WTC11 (cell line): ENCODE measurements at places on chromosomes 7 and 10. TPM values are rescaled to one million over a fixed set of nuclear protein-coding genes. Genes with fewer than 3 reads are reported as not detected.

DNA sequence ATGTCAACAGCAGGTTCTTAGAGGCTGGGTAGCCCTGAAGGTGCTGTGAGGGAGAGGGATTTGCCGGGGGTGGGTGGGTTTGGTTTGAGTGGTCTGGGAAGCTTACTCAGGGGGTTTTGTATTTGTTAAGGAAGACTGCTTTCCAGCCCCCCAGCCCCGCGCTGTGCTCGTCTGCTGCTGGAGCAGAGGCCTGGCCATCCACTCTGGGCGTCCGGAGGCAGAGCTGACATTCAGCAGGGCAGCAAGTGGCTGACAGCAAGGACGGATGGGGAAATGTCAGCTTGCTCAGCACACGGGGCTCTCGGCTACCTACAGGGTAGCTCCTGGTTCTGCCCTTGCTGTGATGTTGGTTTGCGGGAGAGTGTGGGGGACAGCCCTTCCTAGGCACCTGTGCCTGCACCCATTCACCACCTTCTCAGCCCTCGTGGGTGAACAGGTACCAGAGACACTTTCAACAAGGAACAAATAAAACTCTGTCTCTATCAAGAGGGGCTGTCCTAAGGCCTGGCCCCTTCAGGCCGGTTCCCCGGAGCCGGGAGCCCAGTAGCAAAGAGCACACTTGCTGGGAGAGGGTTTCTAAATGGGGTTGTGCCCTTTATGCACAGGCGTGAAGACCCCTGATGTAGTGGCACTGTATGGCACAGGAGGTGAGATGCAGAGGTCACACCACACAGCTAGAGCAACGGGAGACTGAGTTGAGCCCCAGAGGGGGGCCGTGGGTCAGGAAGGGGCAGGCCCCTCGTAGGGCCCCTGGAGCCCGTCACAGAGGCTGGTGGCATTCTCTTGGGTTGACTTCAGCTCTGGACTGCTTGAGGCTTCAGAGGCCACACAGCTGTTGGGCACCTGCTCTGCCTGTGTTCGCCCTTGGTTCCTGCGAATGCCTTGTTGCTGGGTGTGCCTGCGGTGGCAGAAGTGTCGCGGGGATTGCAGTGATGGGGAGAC is 72.2 kb upstream of the SHH start:
- no peak for DNase-seq

GRCh38 chr10:88911851-88912250 is 31.8 kb downstream of the STAMBPL1 start:
- DNase-seq, result no peak

DNA sequence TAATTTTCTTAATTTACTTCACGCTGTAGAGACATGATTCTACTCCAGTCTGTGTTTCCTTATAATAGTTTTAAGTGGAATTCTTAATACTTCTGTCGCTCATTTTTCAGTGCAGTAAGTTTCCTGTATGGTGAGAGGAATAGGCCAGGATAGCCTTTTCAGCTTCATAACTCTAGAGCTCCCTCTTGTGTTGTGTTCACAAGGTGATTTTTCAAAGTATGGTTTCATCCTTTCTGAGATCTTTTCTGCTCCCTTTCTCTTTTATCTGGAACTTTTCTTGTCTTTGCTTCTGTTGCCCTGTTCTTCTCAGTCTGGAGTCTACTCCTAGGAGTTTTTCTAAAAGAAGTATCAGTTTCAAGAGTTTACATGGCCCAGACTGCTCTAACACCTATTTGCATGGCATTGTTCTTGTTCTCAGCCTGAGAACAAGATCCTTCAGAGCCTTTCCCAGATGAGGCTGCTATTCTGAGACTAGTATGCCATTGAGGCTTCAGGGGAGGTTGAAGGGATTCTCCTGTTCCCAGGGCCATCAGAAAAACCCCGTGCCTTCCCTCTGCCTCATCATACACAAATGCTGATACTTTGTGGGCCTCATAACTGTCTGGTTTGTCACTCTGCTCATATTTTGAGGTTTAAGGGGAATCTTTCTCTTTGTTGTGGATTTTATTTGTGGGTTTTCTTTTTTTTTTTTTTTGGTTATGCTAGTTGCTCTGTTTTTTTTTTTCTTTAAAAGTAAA is 21.8 kb downstream of the NET1 start:
- DNase-seq, result no peak

DNA sequence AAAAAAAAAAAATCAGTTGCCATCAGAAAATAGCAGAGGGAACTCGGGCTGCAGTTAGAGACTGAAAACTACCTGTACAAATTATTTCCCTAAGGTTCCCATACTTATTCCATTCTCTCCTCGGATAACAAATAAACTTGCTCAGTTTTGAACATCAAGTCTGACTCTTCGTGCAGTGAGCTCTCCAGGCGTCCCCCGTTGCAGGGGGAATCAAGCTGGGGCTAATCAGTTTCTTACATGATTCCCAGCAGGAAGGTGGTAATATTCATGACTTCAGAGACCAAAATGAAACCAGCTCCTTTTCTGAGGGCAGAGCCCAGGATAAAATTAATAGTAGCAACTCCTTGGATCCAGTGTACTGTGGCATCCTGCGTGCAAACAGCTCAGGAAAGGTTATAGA is 135.3 kb downstream of the FRMD4A start:
- DNase-seq, result no peak

DNA sequence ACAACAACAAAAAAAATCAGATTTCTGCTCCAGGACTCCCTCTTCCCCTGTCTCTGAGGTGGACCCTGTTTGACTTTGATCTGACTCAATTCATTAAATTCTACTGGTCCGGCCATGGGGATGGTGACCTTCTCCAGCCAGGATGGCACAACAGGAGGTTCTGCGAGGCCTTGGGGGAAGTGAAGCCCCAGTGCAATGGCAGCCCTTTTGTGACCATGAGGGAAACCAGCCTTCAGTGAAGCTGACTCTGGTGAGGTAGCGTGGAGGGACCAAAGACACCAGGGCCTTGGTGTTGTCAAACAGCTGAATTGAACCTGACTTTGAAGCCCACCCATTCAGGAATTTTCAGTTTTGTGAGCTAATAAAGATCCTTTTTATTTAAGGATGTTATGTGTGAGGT is 44.5 kb downstream of the NPTX2 start:
- DNase-seq, result no peak

DNA sequence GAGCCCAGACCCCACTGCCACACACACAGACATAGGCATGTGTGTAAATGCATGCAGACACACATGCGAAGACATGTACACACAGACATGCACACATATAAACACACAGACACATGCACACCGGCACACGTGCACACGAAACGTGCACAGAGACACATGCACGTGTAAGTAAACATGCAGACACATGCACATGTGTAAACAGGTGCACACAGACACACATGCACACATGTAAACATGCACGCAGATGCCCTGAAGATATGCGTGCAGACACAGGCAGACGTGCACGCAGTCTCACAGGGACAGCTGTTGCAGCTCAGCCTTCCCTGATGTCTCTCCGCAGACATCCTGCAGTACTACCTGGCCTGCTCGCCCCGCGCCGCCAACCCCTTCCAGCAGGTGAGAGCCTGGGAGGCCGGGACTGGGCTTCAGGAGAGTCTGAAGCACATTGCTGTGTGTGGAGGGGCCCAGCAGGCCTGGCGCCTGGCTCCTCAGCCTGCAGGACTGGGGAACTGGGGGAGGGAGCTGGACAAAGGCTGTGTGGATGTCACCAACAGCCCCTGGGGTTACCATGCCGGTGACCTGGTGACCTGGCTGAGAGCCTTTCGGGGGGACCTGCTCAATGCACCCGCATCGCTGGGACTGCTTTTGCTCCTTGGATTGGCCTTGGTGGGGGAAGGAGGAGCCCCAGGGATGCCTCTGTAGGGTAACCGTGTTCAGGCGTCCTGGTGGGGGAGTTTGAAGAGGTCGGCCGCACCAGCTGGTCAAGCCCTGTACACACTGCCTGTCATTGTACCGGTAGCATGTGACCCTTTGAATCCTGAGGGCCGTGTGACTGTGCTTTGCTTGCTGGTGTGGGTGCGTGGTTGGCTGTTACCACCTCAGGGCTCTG is 20.3 kb downstream of the TTYH3 start:
- no peak for DNase-seq

DNA sequence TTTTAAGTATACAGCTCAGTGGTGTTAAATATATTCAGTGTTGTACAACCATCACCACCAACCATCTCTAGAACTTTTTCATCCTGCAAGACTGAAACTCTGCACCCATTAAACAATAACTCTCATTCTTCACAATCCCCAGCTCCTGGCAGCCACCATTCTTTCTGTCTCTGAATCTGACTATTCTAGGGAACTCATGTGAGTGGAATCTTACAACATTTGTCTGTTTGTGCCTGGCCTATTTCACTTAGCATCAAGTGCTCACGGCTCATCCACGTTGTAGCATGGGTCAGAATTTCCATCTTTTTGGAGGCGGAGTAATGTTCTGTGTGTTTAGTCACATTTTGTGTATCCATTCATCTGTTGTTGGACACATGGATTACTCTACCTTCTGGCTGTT is 40.8 kb upstream of the PFKFB3 start:
- no peak for DNase-seq

- no peak for DNase-seq
Measured at GRCh38 chr10:6053816-6054631, 8.1 kb downstream of the IL2RA start.

The ZNF467 gene
- 0.70 to 1.2 TPM (median 0.73 TPM) in 3 replicates for total RNA-seq

DNA sequence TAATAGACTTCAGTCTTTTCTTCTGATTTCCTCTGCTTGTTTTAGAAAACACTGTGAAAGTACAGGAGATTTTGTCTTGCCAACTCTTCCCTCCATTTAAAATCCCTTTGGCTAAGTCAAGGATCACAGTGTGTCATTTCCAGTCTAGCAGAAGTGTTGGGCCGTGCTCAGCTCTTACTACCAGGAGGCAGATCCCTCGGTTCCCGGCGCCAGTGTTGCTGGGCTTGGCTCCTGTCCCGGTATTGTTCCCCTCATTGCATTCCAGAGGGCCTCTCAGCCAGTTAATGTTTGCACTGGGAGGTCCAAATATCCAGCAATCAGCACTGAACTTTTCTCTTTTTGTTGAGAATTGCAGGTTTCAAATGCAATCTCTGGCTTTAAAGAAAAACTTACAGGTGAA is 612.1 kb upstream of the MGMT start:
- no peak for DNase-seq

- DNase-seq, result no peak
Measured at GRCh38 chr10:117339979-117340378, 35.3 kb downstream of the PDZD8 start.

The MDFIC gene
- 7.4 to 8.4 TPM (median 8.3 TPM) in 3 replicates for total RNA-seq
